NCI-H774 (cell line): ENCODE measurements at places on chromosomes 3 and 15.
A peak's percentile ranks its signal among the peaks of the same experiment; 100 is the strongest.

GRCh38 chr15:98785431-98785806 lies 137.1 kb downstream of the IGF1R start:
- DNase-seq = no peak

- peak; percentile 44 for DNase-seq
These were observed 162.4 kb upstream of the CGNL1 start for GRCh38 chr15:57213862-57214261.

DNA sequence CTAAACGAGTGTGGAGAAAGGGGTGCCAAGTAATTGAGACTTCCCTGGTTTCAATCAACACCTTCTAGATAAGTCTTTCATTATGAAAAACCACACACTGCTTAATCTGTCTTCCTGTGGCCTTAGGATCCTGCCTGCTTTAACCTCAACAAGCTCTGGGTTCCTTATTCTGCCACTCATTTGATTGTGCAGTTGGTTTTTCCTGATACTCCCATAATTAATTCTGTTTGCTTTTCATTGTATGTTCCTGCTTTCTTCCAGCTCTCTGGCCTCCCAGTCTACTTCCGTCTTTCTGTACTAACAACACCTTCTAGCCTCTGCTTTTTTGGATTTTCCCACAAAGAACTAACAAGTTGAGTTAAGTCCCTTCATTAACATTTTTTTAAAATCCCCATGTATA lies 20.2 kb upstream of the GCNT3 start:
- no peak for DNase-seq

- DNase-seq = no peak
These were observed 378.6 kb downstream of the VPS13C start for GRCh38 chr15:61681676-61682075.

DNA sequence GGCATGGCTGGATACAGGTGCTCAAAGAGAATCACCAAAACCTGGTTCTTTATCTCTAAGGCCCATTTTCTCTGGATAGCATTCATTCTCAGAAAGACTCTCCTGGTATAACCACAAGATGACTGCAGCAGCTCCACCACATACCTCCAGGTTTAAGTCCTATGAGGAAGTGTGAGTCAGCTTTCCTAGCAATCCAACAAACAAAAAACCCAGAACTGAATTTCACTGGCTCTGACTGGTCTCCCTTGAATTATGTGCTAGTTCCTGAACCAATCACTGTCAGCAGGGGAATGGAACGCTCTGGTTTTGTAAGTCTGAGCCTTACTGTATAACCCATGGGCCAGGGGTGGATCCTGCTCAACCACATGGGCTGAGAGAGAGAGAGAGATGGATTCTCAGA lies 27.2 kb downstream of the MRPL46 start:
- no peak for DNase-seq

DNA sequence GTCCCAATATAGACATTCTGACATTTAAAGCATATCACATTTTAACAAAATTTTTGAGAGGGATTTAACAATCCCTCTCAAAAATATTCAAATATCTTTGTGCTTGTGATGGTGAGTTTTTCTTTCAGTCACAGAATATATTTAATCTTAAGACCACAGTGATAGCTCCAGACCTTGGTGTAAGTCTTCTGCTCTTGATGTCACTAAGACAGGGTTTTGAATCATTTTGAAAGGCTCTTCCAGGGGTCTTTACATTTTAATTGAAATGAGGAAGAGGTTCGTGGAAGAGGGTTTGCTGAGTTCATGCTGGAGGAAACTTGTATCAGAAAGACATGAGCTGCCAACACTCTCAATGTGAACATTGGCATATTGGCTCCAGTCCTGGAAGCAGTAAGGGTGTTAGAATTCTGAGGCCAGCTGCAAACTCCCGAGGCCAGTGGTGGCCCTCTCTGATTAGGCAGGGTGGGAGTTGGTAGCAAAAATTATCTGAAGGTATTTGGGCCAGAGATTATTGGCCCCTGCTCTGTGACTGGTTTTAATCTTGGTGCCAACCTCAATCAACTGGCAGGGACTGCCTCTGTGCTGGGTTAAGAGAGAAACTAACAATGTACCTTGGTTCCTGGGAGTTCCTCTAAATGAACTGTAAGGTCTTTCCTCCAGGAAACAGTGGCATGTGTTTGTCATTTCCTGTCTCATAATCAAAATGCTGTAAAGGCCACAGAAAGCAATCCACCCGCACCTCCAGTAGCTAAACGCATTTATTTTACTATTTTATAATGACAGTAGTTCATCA lies 5.3 kb downstream of the POU1F1 start:
- DNase-seq = no peak

GRCh38 chr3:52277972-52278509 lies 408 bp downstream of the WDR82 start:
- no peak for DNase-seq

DNA sequence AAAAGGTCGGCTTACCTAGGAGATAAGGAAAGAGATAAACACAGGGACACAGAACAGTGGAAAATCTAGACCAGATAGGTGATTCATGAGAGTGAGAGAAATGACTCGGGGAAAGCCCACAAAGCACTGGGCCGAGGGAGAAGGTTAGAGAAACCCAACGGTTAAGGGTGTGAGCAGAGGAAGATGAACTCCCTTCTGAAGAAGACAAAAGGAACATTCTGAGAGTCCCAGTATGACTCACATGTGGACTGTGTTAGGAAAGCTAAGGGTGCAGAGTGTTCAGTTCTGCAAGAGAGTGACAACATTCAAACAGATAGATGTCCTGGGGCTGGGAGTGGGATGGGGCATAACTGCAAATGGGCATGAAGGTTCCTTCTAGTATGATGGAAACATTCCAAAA lies 83.0 kb downstream of the CNTN3 start:
- no peak for DNase-seq

DNA sequence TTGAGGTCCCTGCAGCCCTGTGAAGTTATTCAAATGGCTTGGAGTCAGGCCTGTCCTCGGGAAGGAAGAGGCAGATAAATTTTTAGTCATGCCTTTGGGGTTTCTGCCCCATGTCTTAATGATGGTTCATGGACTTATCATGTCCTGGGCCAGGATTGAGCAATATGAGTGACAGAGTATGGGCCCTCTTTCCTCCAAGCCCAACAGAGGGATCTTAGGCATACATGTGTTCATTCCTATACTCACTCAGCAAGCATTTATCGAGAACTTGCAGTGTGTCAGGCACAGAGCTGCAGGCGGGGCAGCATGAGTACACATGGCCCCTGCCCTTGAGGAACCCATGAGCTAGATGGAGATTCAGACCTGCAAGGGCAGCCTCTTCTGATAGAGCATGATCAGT lies 6.2 kb downstream of the ESYT3 start:
- DNase-seq = no peak

GRCh38 chr3:43534675-43535074 lies 87.1 kb downstream of the ANO10 start:
- DNase-seq = no peak

GRCh38 chr15:65026756-65027155 lies 2.7 kb downstream of the MTFMT start:
- DNase-seq = no peak

GRCh38 chr3:103499132-103499900 lies 1064.5 kb downstream of the ZPLD1 start:
- DNase-seq = no peak

DNA sequence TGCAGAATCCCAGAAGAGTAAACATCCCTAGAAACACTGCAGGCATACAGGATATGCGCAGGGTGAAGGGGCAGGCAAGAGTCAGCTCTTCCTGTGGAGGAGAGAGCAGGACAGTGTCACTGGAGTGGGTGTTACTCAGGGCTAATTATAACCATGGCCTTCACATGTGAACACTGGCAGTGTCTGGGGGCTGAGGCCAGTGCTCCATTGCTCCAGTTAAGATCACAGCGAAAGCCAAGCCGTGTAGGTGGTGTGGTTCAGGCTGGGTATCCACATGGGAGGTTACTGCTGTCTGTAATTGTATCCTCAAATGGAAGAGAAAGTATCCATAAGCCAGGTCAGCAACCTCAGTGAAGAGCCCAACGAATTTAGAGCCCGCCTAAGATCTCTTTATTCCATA lies 84.6 kb downstream of the MESD start:
- no peak for DNase-seq

DNA sequence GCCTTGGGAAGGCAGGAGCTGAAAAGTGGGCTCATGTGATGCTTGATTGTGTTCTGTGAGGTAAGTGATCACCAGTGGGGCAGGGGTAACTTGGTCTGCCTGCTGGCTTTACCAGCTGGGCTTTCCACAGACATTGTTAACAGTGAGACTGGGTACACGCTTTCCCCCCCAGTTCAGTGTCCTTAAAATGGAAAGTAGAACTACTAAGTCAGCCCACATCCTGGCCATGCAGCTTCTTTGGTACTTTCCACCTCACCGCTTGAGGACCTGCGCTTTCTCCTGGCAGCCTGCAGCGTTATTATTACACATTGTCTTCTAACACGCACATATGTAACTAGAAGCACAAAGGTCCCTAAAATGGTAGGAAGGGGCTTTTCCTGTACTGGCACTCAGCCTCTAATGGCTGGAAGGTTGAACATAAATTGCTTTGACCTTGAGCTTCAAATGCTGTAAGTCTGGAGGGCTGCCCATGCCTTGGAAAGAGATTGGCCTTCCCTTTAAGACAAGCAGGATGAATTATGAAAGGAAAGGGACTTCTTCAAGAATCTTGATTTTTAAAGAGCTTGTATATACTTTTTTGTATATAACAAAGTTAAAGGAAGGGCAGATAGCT lies 216.1 kb upstream of the ROPN1 start:
- DNase-seq = no peak

DNA sequence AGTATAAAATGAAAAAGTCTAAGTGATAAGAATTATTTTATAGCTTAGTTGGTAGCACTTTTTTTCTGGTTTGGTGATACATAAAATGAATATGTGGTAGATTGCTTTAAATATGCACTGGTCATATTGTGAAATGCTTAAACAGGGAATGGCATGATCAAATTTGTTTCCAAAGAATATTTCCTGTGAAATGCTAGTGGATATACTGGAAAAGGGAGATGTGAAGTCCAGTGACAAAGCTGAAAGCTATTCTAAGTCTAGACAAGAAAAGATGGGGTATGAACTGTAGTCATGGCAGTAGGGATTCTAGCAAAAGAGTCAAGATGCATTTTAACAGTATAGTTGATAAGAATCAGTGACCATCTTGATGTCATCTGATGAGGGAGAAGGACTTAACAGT lies 98.9 kb upstream of the MME start:
- no peak for DNase-seq

DNA sequence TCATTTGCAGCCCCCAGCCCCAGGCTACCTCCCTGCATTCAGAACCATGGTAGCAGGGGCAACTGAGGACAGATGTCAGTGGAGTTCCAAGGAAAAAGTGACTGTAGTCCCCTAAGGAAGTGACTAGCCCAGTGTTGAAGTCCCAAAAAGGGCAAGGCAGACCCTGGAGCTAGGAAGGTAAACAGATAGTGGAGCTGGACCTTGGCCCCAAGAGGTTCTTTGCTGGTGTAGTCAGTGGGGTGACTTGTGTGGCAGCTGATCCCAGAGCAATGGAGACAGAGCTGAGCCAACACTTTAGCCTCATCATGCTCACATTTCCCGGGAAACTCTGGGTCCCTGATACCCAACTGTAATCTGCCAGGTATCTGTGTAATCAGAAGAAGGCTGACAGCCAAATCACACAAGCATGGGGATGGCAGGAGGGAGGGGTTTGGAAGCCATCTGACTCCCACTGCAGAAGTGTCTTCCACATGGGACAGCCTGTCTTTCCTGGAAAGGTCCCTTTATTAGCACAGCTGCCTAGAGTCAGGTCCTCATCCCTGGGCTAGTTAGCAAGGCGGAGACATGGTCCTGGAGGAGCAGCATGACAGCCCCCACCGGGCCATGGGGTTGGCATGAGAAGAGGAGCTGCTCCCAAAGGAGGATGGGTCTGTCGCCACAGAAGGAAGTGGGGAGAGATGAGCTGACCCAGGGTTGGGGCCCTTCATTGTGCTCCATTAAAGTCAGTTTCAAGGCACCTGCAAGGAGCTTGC lies 39.8 kb downstream of the PXYLP1 start:
- no peak for DNase-seq

DNA sequence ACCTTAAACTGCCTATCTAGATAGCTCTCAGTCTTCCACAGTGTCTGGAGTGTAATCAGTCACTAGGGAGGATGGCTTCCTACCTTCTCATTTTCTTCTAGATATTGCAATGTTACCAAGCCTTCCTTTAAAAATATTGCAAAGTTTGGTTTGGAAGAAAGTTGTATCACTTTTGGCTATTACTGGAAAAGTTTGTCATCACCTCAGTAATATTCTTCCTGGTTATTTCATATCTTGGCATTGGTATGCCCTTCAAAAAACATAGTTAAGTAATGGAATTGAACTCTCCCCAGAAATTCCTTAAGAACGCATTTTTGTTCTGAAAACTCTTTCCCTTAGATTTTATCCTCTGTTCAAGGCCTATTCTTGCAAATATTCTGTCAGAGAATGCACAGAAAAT lies 179.3 kb upstream of the MME start:
- DNase-seq = no peak

- DNase-seq = no peak
These were observed 1080.9 kb upstream of the CADM2 start for GRCh38 chr3:83877910-83878309.

DNA sequence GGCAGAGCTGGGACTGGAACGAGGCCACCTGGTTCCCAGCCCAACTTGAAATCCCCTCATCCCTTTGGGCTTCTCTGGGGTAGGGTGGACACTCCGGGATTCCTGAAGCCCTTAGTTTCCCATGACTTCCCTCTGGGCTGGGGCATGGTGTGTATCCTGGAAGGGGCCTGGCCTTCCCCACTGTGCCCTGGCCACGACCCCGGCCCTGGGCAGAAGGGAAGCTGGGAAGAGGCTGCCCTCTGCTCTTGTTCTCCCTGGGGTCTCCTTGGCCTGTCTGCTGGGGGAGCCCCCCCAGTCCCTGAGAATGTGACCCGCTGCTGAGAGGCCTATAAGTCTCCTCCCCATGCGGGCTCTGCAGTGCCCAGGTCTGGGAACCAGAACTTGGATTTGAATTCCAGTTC lies 104.9 kb downstream of the LINGO1 start:
- DNase-seq = no peak

GRCh38 chr3:59979542-59979941 lies 929.7 kb upstream of the CFAP20DC start:
- no peak for DNase-seq

DNA sequence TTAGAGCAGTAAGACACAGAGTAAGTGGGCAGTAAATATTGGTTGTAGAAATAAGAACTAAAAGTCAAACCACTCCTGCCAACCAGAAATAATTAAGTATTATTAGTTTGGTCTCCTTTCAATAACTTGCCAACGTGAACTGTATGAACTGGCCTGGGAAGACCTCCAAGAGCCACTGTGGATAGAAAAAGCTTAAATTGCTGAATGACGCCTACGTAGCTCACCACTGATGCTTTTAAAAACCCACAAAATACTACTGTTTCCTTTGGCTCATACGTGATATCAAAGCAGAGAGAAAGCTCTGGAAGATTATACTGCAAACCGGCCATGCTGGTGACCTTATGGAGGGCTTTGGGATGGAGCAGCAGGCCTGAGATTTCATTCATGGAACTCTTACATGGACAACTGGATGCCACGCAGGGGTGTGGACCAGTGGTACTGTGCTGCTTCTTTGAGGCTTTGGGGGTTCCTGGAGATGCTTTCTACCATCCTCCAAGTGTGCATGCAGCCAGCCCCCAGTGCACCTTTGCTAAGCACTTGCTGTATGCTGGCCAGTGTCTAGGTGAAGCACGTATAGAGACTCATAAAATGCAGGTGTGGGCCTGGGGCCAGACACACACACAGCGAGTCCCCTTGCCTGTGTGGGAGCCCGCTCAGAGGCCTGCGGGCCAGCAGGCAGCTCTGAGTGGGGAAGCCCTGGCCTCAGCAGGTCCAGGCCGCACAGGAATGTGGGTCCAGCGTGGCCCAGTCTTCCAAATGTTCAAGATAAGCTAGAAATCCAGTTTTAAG lies 66.8 kb downstream of the ABTB1 start:
- DNase-seq = no peak
